ENCODE measurements at places on chromosomes 16 and 17.

GRCh38 chr17:67569015-67569451 is 148.7 kb upstream of the NOL11 start:
- no peak for DNase-seq

- DNase-seq = no peak
Measured at GRCh38 chr16:20271893-20272292, 55.4 kb downstream of the GP2 start.

GRCh38 chr17:9557161-9557755 is 18.4 kb downstream of the STX8 start:
- no peak for DNase-seq

DNA sequence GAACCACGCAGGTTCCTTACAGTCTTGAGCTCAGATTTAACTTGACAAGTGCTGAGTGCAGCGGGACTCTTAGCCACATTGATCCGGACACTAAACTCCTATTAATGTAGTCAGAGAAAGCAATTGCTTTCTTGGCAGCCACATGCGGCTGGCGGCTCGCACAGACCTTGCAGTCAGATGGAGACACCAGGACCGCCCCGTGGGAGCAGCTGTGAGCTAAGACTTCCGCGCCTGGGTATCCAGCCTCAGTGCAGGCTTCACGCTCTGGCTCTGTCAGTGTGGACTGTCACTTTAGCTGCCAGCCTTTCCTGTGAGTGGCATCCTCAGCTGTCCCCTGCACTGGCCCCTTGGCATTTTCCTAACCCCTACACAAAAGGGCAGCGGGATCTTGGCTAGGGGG is 80.9 kb upstream of the NLRP1 start:
- DNase-seq = no peak

DNA sequence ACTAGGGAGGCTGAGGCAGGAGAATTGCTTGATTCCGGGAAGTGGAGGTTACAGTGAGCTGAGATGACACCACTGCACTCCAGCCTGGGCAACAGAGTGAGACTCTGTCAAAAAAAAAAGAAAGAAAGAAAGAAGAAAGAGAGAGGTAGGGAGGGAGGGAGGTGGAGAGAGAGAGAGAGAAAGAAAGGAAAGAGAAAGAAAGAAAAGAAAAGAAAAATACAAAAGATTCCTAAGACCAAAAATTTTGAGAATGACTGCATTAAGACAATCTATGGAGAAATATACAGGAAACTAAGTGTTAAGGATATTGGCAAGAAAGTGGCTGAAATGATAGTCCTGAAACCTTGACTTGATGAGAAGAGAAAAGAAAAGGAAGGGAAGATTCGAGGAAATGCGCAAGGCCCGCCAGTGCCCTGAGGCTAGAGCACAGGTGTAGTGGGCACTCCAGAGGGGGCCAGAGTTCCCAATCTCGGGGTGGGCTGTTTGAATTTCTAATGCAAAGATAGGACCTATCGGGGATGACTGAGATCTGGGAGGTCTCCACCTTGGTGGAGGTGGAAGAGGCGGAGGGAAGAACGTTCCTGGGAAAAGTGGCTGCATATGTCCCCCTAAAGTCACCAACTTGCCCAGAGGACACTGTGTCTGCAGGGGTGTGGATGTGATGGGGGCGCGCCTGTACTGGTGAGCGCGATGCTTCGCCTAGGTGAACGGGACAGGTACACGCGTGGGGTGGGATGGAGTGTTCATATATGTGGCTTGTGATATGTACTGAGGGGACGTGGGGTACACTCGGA is 654 bp upstream of the SCNN1B start:
- no peak for DNase-seq
